Stimulated activated CD8-positive, alpha-beta memory T cell treated with anti-CD3 and anti-CD28 coated beads, Interleukin-4, amount 100 ng/mL, for 4 hours (primary cell): ENCODE measurements at places on chromosomes 6 and 20.

DNA sequence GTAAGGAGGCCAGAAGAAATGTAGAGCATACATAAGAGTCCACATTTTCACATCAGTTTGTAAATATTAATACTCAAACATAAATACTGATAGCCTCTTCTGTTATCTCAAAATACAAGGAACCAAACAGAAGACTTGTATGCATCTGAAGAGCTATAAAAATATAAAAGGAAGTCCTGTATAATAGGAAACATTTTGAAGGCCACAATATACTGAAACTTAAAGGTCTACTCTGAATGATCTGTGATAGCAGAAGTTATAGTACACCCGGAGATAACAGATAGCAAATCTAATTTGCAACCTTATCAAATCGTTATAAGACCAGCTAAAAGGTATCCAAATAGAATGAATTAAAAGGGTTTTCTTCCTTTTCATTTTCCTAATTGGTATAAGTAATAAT, 111.2 kb downstream of the HIVEP2 start:
- DNase-seq, result no peak

GRCh38 chr6:72728706-72729343, 107.0 kb downstream of the KCNQ5 start:
- DNase-seq, result no peak

GRCh38 chr6:28269492-28269891, 2.5 kb downstream of the ZSCAN26 start:
- no peak for DNase-seq

DNA sequence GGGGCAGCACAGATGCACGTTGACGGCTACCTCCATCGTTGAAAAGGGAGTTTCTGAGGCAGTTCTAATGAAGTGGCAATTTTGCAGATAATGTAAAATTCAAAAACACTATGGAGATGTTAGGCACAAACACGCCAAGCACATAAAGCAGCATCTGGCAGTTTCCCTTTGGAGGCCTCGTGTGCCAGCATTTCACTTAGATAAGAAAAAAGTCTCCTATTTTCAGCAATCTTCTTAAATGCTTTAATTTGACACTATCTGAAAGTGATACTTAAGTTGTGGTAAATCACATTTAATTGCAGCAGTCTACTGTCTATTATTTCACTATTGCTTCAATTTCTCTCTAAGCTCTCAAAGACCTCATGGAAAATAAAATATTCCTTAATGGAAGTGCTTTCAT, 125.3 kb upstream of the PROKR2 start:
- no peak for DNase-seq

DNA sequence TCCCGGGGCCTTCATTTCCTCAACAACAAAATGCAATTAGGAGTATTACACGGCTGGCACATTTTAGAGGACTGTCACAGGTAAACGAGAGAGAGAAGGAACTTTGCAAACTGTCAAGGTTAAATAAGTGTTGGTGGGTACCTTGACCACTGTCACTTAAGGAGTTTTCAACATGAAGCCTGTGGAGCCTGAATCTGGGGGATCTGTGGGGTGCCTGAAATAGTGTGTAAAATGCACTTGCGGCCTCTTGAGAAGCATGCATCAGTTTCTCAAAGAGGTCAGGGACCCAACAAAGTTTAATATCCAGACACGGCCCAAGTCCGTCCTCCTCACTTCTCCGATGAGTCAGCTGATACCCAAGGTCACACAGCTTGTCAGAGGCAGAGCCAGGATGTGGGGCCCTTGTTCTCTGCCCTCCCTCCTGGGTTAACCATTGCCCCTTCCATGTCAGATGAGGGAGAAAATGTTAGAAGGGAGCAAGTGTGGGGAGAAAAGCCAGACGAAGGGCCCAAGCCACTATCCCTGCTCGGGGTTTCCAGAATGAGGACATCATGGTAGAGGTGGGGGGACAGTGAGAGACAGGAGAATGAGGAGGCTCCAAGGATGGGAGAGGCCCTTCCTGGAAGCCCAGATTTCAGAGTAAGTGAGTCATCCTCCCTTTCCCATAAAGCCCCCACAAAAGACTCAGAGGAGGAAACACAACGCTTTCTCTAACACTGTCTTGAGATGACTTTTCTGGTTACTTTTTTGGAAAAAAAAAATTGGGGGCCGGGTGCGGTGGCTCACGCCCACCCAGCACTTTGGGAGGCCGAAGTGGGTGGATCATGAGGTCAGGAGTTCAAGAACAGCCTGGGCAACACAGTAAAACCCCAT, 42.2 kb downstream of the C6orf132 start:
- DNase-seq, result no peak

DNA sequence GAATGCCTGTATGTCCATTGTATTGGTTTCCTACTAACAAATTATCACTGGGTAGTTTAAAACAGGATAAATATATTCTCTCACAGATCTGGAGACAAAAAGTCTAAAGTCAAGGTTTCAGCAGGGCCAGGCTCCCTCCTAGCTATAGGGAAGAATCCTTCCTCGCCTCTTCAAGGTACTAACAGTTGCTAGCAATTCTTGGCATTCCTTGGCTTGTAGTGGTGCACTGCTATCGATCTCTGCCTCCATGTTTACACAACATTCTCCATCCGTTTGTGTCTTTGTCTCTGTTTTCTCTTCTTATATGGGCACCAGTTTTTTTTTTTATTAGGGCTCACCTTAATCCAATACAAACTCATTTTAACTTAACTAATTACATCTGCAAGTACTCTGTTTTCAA, 48.9 kb downstream of the OR2B6 start:
- DNase-seq, result no peak

DNA sequence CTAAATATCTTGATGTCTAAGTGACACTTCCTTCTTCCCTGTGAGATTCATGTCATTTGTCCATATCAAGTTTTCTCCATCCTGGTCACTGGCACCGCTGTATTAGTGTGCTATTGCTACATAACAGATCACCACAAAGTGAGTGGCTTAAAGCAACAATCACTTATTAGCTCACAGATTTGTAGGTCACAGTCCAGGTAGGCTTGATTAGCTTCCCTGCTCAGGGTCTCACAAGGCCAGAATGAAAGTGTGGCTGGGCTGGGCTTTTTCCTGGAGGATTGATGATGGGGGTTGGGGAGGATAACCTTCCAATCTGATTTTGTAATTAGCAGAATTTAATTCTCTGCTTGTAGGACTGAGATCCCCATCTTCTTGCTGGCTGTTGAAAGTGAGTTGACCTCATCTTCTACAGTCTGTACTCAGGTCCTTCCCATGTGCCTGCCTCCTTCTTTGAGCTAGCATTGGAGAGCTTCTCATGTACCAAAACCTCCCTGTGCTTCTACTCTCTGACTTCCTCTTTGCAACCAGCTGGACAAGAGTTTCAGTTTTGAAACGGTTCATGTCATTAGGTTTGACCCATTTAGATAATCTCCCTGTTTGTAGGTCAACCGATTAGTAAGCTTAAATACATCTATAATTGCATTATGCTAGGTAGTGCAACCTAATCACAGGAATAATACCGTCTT, 152.4 kb upstream of the MAN1A1 start:
- DNase-seq, result no peak

GRCh38 chr20:49769048-49769581, 43.5 kb upstream of the SLC9A8 start:
- DNase-seq, result no peak

- DNase-seq, result no peak
These were observed 285.6 kb upstream of the RNF24 start for GRCh38 chr20:4300921-4301320.

- DNase-seq, result no peak
These were observed 370.4 kb upstream of the HSF2 start for GRCh38 chr6:122028933-122029522.

DNA sequence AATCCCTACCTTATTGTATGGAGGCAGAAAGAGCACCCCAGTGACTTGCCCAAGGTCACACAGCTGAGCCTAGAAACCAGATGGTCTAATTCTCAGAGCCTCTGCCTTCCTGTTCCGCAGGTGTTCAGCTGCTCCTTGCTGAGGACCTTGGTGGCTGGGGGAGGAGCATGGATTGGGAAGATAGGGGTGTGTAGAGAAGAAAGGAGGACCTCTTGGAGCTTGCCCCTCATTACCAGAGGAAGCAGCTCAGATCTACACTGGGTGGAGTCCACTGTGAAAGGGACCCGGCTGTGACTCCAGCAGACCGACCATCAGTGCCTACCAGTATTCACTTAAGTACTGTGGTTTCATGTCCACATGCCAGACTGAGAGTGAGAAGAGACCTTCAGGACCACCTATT, 15.2 kb downstream of the FOXP4 start:
- DNase-seq, result no peak

- no peak for DNase-seq
These were observed 9.1 kb downstream of the SDC4 start for GRCh38 chr20:45339084-45339483.

DNA sequence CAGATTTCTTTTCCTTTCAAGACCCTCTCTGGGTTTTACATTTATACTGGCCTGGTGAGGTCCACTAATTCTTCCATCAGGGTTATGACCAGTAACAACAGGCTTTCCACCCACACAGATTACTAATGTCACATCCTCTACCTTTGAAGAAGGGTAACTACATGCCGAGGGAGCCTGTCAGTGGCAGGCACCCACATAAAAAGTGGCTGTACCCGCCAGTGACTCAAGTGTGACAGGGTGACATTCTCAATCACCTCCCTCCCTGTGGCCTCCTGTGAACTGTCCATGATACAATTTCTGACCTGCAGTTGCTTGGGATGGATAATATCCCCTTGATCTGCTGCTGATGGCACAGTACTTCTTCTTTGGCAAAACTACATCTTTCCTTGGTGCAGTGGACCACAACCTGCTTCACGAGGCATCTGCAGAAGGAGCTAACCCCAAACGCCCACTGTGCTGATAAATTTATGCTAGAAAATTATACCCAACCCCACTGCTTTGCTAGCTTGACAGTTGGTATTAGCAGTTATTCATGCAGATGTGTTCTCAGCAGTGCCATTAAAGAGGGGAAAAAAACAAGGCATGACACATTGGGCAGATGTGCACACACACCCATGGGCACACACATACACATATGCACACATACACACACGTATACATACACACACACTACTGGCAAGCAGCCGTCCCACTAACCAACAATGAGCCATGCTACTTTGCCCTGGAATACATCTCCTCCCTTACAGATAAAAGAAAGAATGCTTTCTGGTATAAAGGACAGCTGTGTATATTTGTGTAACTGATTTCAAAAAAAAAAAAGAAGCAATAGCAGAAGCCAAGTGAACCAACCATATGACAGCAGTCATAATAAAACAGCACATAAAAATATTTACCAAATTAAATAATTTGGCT, 20.8 kb downstream of the GFOD1 start:
- no peak for DNase-seq
